ENCODE measurements at places on chromosomes 2 and 18.

DNA sequence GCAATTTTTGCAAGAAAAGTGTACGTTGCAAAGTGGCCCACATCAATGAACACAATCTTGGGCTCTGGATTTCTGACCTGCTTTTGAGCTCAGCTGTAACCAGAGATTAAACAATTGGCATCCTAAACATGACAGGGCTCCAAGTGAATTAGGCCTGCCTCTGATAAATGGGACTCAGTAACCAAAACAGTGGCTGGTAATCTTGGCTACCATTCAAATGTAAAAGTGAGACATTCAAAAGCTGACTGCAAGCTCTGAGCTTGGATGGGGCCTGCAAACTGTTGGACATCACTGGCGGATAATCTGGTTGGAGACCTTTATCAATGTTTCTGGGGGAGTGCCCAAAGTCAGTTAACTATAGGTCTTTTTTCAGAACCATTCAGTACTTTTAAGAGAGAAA lies 160.7 kb downstream of the RAB3GAP1 start:
- DNase-seq = no peak

DNA sequence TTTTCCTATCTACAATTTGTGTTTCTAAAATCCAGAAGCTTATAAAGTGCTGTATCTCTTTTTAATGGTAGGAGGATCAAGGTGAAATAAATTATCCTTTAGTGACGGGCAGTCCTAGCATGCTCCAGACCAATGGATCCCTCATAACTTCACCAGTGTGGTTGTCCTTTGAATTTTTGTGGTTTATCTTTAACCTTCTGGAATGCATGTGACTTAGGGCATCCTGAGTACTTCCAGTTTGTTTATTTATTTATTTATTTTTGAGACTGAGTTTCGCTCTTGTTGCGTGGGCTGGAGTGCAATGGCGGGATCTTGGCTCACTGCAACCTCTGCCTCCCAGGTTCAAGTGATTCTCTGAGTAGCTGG lies 40.4 kb downstream of the NUP35 start:
- no peak for DNase-seq

GRCh38 chr2:234496835-234497593 lies at the start of gene ARL4C:
Gene ARL4C, minus strand, starts transcription at chr2:234497081. Its CDS starts 495 bp downstream, at chr2:234496586.
- DNase-seq = peak; percentile 31

DNA sequence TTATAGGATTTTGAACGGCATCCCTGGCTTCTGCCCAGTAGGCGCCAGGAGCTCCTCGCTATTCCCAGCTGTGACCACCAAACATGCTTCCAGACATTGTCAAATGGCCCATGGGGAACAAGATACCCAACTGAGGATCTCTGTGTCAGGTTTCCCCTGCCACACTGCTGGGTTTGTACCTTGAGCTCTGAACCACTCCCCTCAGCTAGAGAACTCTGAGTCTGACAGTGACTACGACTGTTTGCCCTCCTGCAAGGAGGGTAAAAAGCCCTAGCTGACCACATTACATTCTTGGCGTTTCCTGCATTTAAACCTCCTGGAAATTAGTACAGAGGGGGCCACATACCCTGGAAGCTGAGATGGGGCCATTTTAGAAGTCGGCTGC lies 12.4 kb downstream of the LRRFIP1 start:
- no peak for DNase-seq

DNA sequence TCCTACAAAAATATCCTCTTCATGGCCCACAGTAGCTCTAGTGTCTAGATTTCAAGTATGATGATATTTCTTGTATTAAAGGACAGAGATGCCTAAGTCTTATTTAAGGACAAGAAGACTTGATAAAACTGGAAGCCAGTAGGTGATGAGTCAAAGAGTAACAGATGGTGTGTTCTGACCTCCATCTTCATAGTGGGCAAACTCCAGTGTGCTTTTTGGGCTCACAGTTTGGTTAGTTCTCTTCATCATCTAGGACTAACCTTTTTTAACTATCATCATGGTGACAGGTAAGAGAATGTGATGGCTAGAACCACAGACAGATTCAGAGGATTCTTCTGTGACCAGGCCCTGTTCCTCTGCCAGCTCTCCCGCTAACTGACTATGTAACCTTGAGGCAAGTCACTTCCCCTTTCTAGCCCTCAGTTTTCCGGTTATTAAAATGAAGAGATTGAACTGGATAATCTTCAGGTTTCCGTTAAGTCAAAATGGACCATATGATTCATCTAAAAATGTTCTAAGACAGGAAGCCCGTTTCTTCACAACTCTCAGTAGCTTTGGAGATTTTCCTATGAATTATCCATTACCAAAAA lies 140.3 kb upstream of the RASGRP3 start:
- DNase-seq = no peak

DNA sequence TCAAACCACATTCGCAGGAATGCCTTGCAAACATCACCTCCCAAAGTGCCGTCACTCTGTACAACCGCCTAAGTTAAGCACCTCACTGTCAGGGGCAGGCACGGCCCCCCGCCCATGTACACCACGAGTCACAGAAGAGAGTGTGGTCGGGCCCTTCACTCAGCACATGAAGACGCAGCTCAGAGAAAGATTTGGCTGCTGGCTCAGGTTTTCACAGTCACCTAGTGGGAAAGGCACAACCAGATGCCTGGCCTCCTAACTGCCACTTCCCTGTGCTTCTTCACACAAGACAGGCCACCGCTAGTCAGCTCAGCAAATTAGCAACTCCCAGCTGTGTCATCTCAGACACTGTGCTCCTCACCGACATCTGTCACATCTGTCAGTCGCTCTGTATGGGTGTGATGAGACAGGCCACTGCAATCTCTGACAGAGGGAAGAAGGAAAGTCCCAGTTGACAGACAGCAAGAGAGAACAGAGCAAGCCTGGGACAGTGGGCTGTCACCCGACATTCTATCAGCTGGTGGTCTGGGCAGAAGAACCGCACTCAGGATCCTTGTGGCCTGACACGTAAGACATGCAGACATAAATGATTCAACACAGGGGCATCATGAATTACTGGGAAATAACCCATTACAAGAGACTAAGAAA lies 60.8 kb downstream of the CRACDL start:
- DNase-seq = no peak

GRCh38 chr18:79944126-79944731 lies 7.2 kb downstream of the SLC66A2 start:
- no peak for DNase-seq

DNA sequence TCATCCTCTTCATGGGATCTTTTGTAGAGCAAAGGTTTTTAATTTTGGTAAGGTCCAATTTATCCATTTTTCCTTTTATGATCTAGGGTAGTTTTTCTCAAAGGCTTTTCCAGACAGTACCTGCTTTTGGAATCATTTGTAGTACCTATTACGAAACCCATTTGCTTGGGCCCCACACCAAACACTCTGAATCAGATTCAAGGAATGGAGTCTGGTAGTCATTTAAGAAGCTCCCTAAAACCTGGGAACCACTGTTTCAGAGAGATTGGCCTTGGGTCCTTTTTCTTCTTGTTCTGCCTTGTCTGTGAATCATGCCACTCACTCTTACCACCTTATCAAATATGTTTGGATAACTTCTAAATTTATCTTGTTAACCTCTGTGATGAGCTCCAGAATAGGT lies 40.3 kb downstream of the OSBPL6 start:
- no peak for DNase-seq

DNA sequence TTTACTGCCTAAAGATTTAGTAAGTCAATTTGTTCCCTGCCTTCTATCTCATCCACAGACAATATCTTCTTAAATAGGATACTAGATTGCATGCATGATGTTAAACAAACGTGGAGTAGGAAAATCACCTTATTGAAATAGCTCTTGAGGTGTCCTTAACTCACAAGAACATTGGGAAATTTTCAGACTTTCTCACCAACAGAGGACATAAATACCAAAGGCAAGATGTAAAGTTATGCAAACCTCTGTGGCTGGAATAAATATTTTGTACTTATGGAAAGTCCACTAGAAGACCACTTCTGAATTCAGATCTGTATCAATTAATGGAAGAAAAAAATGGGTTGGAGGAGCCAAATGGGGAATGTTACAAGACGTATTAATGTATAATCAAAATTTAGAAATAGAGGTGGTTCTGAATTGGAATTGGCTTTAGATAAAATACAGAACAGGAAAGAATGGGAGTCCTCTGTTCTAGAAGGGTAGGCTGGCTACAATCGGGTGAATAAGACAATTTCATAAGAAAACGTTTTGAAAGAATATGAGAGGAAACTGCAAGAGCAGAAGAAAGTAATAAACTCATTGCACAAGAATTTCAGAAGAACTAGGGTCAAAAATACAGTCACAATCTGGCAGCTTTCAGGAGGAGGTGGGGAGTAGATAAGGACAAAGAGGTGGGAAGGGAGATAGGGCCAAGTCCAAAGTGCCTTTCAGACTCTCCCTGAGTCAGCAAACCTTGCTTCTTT lies 69.3 kb upstream of the FN1 start:
- DNase-seq = no peak

GRCh38 chr2:151380580-151381235 lies 23.3 kb downstream of the TNFAIP6 start:
- no peak for DNase-seq

GRCh38 chr2:33210626-33211025 lies 263.9 kb downstream of the LTBP1 start:
- no peak for DNase-seq

DNA sequence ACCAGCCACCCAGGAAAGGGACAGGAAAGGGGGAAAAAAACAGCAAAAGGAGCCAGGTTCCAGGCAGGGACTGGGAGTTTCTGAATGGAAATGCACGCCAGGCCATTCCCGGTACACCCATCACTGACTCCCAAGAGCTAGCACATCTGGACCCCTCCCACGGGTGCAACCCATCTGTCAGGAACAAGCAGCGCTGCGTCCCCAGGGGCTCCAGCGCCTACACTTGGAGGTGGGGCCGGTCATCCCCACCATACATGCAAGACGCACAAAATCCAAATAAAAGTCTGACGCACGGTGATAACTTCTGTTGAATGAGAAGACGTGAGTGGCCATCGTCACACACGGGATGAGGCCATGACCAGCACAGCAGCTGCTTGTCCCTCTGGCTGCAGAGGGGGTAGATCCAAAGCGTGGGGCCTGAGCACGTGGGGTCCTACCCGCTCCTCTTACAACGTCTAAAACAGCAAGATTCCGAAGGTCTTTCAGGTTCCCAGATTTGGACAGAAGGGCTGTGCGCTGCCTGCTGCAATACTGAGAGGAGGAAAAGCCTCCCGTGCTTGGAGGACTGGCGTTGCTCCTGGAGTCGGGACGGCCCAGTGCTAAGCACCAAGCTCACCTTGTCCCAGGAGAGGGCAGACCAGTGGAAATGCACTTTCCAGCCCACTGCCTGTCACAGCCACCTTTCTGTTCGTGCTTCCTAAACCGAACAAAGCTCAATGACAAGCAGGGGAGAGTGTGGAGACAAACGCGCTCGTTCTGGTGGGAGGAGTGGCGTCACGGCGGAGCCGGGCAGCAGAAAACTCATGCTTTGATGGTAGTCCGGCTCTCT lies 68.9 kb downstream of the NDUFA10 start:
- DNase-seq = no peak

DNA sequence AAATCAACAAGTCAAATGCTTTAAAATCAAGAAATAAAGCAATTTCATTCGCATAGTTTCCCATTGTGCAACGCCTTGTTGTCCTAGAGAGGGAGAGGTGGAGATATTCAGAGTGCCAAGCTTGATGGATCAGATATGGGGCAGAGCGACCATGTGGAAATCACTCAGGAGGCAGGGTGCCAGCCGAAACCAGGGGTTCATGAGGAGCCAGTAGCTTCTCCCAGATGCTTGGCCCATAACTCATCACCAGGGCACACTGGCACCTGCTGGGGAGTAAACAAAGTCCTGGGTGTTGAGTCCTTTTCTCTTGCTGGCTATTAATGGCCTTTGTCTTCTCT lies 53.0 kb upstream of the ASAP2 start:
- DNase-seq = no peak

DNA sequence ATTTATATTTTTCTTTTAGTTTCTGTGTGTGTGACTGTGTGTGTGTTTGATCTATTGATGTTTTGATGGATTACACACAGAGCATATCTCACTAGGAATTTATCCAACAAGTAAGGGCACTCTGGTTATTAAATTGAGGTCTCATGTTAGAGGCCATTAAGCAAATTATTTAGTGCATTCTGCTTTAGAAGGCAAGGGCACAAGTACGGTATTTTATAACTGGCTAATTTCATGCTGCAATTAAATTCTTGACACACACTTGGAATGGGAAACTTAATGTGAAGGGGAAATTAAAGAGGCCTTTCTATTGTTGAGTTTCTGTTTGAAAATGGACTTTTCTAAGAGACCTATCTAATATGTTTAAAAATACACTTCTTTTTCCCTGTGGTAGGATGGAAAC lies 25.8 kb downstream of the NYAP2 start:
- no peak for DNase-seq

DNA sequence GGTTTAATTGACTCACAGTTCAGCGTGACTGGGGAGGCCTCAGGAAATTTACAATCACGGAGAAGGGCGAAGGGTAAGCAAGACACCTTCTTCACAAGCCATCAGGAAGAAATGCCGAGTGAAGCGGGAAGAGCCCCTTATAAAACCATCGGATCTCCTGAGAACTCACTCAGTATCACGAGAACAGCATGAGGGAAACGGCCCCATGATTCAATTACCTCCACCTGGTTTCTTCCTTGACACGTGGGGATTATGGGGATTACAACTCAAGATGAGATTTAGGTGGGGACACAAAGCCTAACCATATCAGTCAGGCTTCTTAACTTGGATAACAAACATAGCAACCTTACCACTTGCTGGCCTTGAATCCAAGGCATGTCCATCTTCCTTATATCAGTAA lies 289.0 kb upstream of the STON1 start:
- no peak for DNase-seq

- no peak for DNase-seq
These were observed 71.5 kb downstream of the SFXN5 start for GRCh38 chr2:72999729-73000725.

DNA sequence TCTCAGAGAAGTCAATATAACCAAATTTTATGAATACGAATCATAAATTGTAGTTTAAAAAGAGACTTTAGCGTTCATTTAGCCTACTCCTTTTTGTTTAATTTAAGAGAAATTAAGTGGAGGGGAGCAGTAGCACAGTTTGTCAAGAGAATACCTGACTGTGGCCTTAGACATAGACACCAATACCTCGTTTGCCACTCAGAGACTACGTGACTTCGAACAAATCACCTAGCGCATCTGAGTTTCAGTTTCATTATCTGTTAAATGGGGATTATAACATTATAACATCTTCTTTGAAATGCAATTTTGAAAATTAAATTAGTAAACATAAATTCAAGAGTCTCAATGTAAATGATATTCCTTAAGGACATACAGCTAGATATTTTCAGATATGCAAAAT lies 581.5 kb upstream of the VRK2 start:
- DNase-seq = no peak

- DNase-seq = no peak
These were observed 154.1 kb upstream of the SH3BP4 start for GRCh38 chr2:234797566-234798250.

GRCh38 chr2:150644298-150645067 lies 157.0 kb upstream of the RND3 start:
- DNase-seq = no peak

All from activated T-cell treated with anti-CD3 and anti-CD28 coated beads for 4 hours (primary cell).